HFFc6 (cell line): ENCODE measurements at places on chromosomes 1 and 21. TPM values are rescaled to one million over a fixed set of nuclear protein-coding genes. Genes with fewer than 3 reads are reported as not detected.

The PAPPA2 gene
- 0.47 to 0.48 TPM (median 0.47 TPM) in 3 replicates for total RNA-seq

GRCh38 chr1:28066393-28067154, 21.8 kb downstream of the EYA3 start:
- no peak for DNase-seq

GRCh38 chr1:40877698-40878097, 15.5 kb upstream of the CITED4 start:
- DNase-seq: peak; percentile 85

DNA sequence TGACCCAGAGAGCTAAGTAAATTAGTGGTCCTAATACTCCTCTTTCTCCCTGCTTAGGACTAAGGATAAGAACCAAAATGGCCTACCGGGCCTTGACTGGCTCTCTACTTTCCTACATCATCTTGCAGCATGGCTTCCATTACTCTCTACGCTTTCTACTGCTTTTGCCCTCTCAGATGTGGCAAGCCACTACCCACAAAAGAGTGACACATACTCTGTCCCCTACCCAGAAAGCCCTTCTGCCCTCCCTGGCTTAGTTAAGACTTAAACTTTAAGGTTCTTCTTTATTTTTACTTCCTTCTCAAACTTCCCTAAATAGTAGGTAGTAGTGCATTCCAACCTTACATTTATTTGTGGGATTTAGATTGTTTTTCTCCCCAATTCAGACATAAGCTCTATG, 228.1 kb downstream of the TPR start:
- DNase-seq: no peak

- DNase-seq: no peak
These were observed 752.1 kb downstream of the NCAM2 start for GRCh38 chr21:21750124-21750825.

- peak; percentile 31 for DNase-seq
These were observed 646 bp downstream of the MAPKAPK2 start for GRCh38 chr1:206685334-206685768.

- DNase-seq: no peak
These were observed 49.5 kb downstream of the ATP6V1G3 start for GRCh38 chr1:198491028-198491427.
